A549 treated with dexamethasone at 1 μM for 4 hours (cell line): ENCODE measurements at places on chromosomes 1 and 21. TPM values are rescaled to one million over a fixed set of nuclear protein-coding genes. Genes with fewer than 3 reads are reported as not detected.

Gene KCNQ4
- 0.21 to 0.35 TPM (median 0.25 TPM) in 5 replicates for total RNA-seq

Gene CELA3A
- not detected in 5 replicates for total RNA-seq

Gene CYP4A22
- total RNA-seq = not detected in 5 replicates

Gene C1orf115
- total RNA-seq = 4.5 to 6.2 TPM (median 5.4 TPM) in 5 replicates

Gene KCND3
- total RNA-seq = 0.02 TPM in 3 of 5 replicates, not detected in the others

Gene GABPB2
- total RNA-seq = 2.6 to 3.9 TPM (median 3.8 TPM) in 5 replicates
